Left cardiac atrium (tissue), 4 donors: ENCODE measurements at places on chromosomes 5 and 9. TPM values are rescaled to one million over a fixed set of nuclear protein-coding genes. Genes with fewer than 3 reads are reported as not detected.
A peak's percentile ranks its signal among the peaks of the same experiment; 100 is the strongest.

DNA sequence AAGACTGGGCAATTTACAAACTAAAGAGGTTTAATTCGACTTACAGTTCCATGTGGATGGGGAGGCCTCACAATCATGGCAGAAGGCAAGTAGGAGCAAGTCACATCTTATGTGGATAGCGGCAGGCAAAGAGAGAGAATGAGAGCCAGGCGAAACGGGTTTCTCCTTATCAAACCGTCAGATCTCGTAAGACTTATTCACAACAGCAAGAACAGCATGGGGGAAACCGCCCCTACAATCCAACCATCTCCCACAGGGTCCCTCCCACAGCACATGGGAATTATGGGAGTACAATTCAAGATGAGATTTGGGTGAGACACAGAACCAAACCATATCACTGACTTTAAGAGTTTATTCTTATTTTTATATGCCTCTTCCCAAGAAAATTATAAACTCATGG lies 60.3 kb downstream of the RFK start:
- no peak for DNase-seq

DNA sequence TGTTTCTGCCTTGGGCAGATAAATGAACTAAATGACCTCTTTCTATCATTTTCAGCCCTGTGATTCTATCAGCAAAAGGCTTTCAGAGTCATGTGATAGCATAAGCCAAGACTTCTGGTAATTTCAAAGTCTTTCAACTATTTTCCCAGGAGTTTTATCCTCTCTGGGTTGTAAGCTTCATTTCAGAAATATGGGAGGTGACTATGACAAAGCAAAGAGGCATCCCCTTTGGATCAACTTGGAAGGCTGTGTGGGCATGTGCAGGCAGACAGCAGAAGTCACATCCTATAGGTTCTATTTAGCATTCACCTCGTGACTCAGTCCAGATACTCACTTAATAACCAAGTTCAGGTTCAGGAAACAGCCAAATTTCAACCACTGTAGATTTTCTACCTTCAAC lies 149.0 kb upstream of the FST start:
- no peak for DNase-seq

CDKN2A gene
- total RNA-seq = 0.24 TPM

DNA sequence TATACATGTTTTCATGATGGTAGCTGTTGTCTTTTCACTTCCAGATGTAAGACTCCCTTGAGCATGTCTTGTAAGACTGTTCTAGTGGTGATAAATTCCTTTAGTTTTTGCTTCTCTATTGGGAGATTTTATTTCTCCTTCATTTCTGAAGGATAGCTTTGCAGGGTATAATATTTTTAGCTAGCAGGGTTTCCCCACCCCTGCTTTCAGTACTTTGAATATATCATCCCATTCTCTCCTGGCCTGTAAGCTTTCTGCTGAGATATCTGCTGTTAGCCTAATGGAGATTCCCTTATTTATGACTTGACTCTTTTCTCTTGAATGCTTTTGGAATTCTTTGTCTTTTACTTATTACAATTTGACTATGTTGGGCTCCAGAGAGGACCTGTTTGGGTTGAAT lies 211.0 kb downstream of the GDNF start:
- DNase-seq = no peak

GRCh38 chr5:89542736-89543135 lies 659.8 kb upstream of the MEF2C start:
- no peak for DNase-seq

DNA sequence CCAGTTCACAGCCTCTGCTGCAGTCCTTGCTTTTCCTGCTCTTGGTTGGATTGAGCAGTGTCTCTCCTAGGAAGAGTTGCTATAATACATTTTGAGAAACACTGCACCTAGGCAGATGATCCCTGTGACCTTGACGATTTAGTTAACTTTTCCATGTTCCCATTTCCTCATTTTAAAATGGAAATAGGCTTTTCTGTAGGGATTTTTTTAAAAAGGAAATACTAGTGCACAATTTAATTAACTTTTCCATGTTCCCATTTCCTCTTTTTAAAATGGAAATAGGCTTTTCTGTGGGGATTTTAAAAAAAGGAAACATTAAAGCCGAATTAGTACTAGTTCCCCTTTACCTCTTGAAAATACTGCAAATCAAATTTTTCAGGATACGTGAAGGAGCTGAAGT lies 4.7 kb downstream of the ATP6V0E1 start:
- DNase-seq = no peak

DNA sequence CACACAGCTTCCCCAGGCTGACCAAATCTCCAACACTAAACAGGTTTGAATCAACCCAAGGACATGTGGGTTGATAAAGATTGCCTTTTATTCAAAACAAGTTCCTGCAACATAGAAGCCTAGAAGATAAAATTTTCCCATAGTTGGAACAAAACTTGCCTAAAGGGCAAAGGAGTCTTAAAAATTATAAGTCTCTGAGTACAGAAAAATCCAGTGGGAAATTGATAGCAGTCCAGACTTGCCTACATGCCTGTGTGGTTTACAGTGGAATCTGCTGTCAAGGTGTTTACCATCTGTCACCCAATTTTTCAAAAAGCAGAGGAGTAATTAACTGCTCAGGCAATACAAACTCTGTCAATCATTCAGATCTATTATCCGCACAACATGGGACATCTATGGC lies 168.2 kb downstream of the PPP2R2B start:
- no peak for DNase-seq

DNA sequence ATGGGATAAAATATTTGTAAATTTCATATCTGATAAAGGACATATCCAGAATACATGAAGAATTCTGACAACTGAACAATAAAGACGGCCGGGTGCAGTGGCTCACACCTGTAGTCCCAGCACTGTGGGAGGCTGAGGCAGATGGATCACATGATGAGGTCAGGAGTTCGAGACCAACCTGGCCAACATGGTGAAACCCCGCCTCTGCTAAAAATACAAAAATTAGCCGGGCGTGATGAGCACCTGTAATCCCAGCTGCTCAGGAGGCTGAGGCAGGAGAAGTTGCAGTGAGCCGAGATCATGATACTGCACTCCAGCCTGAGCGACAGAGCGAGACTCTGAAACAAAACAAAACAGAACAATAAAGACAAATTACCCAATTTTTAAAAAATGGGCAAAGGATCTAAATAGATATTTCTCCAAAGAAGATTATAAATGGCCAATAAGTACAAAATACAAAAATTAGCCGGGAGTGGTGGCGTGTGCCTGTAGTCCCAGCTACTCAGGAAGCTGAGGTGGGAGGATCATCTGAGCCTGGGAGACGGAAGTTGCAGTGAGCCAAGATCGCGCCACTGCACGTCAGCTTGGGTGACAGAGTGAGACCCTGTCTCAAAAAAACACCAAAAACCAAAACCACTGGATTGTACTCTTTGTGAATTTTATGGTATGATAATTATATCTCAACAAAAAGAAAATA lies 9.6 kb upstream of the NSD1 start:
- no peak for DNase-seq

GRCh38 chr5:168578006-168578405 lies 1.2 kb downstream of the PANK3 start:
- no peak for DNase-seq

- no peak for DNase-seq
Measured at GRCh38 chr5:168816661-168817060, 237.5 kb upstream of the PANK3 start.

SWI5 gene
- total RNA-seq = 17.2 TPM

TRIM41 gene
- 19.1 TPM for total RNA-seq

GRCh38 chr9:94687451-94687850 lies 39.0 kb upstream of the AOPEP start:
- no peak for DNase-seq

GRCh38 chr9:131254626-131255025 lies 21.7 kb downstream of the FAM78A start:
- DNase-seq = no peak

GRCh38 chr5:74360535-74361210 lies 279.9 kb downstream of the ENC1 start:
- peak; percentile 34 for DNase-seq

- DNase-seq = peak; percentile 30
Measured at GRCh38 chr9:12813960-12814876, 39.4 kb downstream of the LURAP1L start.

CCNO gene
- 0.16 TPM for total RNA-seq

- DNase-seq = no peak
Measured at GRCh38 chr9:3916411-3916810, 383.5 kb downstream of the GLIS3 start.

CKMT2 gene
- 839 TPM for total RNA-seq

SLC34A3 gene
- total RNA-seq = not detected

TARS1 gene
- 86.0 TPM for total RNA-seq

GRCh38 chr9:81423589-81424326 lies 265.6 kb downstream of the TLE1 start:
- DNase-seq = no peak

FAM193B gene
- total RNA-seq = 30.1 TPM

- no peak for DNase-seq
Measured at GRCh38 chr9:114592356-114592755, 4.8 kb downstream of the ATP6V1G1 start.

DNA sequence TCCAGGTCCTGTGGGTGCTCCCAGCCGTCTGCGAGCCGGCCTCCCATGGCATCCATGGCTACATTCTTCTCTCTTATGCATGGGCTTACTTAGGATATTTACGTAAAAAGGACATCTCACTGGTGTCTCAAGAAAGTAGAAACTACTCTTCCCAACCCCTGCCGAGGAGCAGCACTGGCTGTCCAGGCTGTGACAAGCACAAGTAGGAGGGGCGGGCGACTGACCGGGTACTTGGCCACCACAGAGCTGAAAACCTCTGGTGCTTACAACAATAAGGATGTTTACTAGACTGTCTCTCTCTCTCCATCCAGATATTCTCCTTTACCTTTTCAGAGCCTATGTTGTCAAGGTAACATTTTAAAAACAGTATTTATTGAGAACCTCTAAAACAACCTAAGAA lies 56.3 kb upstream of the TBC1D9B start:
- no peak for DNase-seq

DNA sequence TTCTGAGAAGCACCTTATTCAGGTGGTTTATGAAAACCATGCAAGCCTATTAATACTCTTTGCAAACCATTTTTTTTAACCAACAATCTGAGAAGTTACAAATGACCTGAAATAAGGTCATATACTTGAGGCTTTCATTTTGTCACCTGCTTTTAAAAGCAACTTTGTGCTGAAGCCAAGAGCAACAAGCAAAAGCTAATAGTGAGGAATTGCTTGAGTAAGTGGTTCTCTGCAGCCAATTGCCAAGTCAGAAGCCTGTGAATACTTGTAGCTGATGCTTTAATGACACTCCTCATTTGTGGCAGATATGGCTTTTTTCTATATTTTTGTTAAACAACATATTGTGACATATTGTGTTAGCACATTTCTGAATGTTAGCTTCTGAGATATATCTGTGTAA lies 126.7 kb upstream of the ZNF608 start:
- no peak for DNase-seq

GRCh38 chr5:157816682-157817386 lies 42.1 kb downstream of the CLINT1 start:
- DNase-seq = no peak

RGMB gene
- total RNA-seq = 15.4 TPM

GRCh38 chr5:39462211-39462610 lies 37.4 kb upstream of the DAB2 start:
- no peak for DNase-seq

SOX30 gene
- 0.44 TPM for total RNA-seq

DNA sequence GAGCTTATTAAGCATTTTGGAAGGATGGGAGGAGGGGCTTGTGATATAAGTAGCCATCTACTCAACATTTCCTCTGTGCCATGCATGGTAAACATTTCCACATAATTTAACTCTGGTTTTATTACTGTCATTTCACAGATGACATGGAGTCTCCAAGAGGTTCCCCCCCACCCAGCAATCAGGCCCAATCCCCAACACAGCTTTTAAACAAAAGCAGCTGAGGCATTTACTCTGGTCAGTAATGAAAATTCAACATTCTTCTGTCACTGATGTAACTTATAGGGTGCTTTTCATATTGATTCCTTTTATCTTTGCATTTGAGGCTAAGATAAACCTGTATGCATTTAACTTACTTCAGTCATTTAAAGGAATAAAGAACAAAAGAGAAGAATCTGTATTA lies 128.1 kb downstream of the COL23A1 start:
- DNase-seq = no peak

DNA sequence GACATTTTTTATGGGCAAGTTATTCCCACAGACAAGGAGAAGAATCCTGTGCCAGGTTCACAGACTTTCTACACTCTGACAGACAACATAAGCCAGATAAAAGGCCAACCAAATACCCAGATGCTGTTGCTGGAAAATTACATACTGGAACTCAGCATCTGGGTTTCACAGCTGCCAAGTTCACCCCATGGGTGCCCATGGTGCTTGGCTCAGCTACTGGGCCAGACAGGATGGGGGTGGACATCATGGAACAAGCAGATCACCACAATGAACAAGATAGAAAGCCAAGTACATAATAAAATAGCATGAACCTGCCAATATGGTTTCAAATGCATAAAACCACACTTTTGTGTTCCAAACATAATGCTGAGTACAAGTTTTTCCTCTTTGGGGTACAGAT lies 999.8 kb downstream of the NR2F1-AS1 start:
- no peak for DNase-seq

- no peak for DNase-seq
Measured at GRCh38 chr9:27384262-27385014, 87.5 kb upstream of the EQTN start.

DNA sequence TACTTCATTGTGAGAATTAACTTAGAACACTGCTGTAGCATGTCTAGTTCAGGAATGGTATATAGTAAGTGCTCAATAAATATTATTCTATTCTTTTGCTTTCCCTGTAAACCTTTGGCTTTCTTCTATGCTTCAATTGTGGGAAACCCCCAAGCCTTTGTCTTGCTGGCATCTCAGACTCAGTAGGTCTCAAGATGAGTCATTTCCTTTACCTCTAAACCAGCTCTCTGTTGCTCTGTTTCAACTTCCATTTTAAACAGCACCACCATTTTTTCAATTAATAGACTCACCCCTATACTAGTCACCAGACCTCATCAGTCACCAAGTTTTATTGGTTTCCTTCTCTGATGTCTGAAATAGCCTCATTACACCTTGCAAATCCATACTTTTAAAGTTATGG lies 43.5 kb downstream of the DMAC1 start:
- DNase-seq = no peak

DNA sequence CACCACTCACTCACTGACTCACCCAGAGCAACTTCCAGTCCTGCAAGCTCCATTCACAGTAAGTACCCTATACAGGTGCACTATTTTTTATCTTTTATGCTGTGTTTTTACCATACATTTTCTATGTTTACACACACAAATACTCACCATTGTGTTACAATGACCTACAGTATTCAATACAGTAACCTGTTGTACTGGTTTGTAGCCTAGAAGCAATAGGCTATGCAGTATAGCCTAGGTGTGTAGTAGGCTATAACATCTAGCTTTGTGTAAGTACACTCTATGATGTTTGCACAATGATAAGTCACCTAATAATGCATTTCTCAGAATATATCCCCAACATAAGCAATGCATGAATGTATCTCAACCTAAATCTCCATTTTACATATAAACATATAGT lies 541.1 kb downstream of the NR2F1-AS1 start:
- no peak for DNase-seq

GRCh38 chr5:159316519-159317383 lies 13.5 kb downstream of the IL12B start:
- DNase-seq = no peak
